ENCODE measurements at places on chromosomes 12 and 14.

- no peak for DNase-seq
Measured at GRCh38 chr14:105063056-105063455, 2.2 kb downstream of the GPR132 start.

- no peak for DNase-seq
Measured at GRCh38 chr12:25957793-25958427, 572 bp upstream of the RASSF8 start.

GRCh38 chr12:104058802-104059201 is 5.5 kb upstream of the HCFC2 start:
- no peak for DNase-seq

GRCh38 chr12:109588461-109589239 is 15.1 kb downstream of the MVK start:
- DNase-seq, result no peak

DNA sequence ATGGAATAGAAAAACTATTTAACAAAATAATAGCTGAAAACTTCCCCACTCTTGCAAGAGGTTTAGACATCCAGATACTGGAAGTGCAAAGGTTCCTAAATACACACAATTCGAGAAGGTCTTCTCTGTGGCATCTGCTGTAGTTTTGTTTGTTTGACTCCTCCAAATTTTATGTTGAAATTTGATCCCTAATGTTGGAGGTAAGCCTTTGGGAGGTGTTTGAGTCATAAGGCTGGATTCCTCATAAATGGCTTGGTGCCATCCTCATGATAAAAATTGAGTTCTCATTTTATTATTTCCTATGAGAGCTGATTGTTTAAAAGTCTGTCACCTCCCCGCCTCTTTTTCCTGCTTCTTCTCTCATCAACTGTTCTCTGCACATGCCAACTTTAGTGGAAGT is 182.7 kb downstream of the MYRFL start:
- no peak for DNase-seq
